Stimulated activated naive B cell treated with anti-CD40 and anti-IgM and Interleukin-4, amounts not matched to agents 10 μg/mL and 1 μg/mL and 100 μg/mL, for 72 hours (primary cell): ENCODE measurements at places on chromosomes 12 and 14.
A peak's percentile ranks its signal among the peaks of the same experiment; 100 is the strongest.

- no peak overlapping the region for H3K4me3 ChIP-seq
- no peaks in the 10 kb centered on the region for H3K4me1 ChIP-seq
- no peak for DNase-seq
- no peak overlapping the region for H3K27ac ChIP-seq
Observed at GRCh38 chr12:130705178-130705822, 10.8 kb downstream of the RIMBP2 start.

GRCh38 chr14:100424504-100425428 is 101.6 kb downstream of the SLC25A47 start:
- peaks cover 12% of the 10 kb centered on the region for H3K4me1 ChIP-seq
- no peak for DNase-seq
- H3K4me3 ChIP-seq = no peak overlapping the region
- no peaks in the 10 kb centered on the region for H3K27me3 ChIP-seq

GRCh38 chr14:97824218-97824617 is 1027.0 kb downstream of the VRK1 start:
- H3K27ac ChIP-seq = no peak overlapping the region
- DNase-seq = peak; percentile 1
- no peaks in the 10 kb centered on the region for H3K4me1 ChIP-seq
- no peaks in the 10 kb centered on the region for H3K36me3 ChIP-seq

- no peak for DNase-seq
- peaks cover 6% of the 10 kb centered on the region for H3K36me3 ChIP-seq
- H3K27me3 ChIP-seq = no peaks in the 10 kb centered on the region
- H3K27ac ChIP-seq = no peak overlapping the region
- H3K4me1 ChIP-seq = peaks cover 23% of the 10 kb centered on the region
Observed at GRCh38 chr12:42129595-42130204, 15.0 kb downstream of the GXYLT1 start.

GRCh38 chr12:104334581-104334980 is 31.0 kb downstream of the EID3 start:
- peaks cover 27% of the 10 kb centered on the region for H3K36me3 ChIP-seq
- H3K27ac ChIP-seq = no peak overlapping the region
- H3K27me3 ChIP-seq = no peaks in the 10 kb centered on the region
- no peak for DNase-seq
- no peak overlapping the region for H3K4me3 ChIP-seq

DNA sequence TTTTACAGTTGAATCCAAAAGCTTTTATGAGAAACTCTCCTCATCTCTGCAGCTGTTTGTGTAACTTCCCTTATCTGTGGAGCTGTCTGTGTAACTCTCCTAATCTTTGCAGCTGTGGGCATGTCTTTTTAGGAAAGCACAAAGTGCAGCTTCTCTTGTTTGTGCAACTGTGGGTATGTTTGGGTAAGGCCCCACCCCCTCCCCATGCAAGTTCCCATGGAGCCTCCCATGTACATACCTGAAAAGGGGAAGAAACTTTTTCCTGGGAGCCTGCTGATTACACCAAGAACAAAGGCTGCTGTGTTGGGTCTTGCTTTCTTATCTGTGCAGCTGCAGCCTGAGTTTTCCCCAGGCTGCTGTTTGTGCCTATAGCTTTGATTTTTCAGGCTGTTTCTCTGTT is 42.7 kb upstream of the CDKN3 start:
- no peaks in the 10 kb centered on the region for H3K36me3 ChIP-seq
- no peaks in the 10 kb centered on the region for H3K4me1 ChIP-seq
- no peak for DNase-seq
- H3K4me3 ChIP-seq = no peak overlapping the region
